ENCODE measurements at places on chromosomes 2 and 18.
A peak's percentile ranks its signal among the peaks of the same experiment; 100 is the strongest.

DNA sequence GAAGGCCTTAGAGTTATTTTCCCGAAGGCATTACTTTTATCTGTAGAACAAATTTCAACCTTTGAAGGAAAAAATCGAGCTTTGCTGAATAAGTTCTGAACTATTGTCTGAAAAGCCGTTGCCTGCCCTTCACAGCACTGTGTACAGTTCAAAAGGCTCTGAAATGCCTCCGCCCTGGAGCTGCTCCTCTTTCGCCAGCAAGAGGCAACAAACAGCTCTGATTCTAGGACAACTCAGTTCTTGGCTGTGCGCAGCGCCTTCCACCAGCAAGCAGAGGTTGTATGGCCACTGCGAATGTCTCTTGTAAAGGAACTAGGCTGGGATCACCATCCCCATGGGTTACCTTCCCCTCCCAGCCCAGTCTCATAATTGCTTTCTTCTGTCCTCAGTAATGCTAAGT lies 308.5 kb downstream of the GBX2 start:
- DNase-seq: no peak

DNA sequence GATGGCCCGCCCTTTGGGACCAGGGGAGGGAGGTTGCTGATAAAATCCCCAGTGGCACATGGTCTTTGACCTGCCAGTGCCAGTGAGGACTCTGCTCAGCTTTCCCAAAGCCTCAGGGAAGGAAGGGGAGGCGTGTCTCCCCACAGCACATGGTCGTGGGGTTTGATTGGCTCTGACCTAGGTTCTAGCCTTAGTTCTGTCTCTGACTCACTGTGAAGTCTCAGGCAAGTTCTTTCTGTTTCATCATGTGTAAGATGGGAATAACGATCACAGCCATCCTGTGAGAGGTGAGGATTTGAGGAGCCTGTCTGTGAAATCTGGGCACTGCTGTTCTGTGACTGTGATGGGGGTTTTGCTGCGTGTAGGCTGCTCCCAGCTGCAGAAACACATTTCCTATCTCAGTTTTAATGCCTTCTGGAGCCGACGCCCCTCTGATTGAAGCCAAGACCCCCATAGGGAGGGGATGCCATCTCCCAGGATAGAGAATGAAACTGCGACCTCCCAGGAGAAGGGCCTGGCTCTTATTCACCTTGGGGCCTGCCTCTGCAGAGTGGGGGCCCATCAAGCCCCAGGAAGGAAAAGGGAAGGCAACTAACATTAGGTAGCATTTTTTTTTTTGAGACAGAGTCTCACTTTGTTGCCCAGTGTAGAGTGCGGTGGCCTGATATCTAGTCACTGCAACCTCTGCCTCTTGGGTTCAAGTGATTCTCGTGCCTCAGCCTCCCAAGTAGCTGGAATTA lies 84.0 kb downstream of the DDX1 start:
- no peak for DNase-seq

- no peak for DNase-seq
Observed at GRCh38 chr18:41870191-41870590, 84.8 kb upstream of the PIK3C3 start.

DNA sequence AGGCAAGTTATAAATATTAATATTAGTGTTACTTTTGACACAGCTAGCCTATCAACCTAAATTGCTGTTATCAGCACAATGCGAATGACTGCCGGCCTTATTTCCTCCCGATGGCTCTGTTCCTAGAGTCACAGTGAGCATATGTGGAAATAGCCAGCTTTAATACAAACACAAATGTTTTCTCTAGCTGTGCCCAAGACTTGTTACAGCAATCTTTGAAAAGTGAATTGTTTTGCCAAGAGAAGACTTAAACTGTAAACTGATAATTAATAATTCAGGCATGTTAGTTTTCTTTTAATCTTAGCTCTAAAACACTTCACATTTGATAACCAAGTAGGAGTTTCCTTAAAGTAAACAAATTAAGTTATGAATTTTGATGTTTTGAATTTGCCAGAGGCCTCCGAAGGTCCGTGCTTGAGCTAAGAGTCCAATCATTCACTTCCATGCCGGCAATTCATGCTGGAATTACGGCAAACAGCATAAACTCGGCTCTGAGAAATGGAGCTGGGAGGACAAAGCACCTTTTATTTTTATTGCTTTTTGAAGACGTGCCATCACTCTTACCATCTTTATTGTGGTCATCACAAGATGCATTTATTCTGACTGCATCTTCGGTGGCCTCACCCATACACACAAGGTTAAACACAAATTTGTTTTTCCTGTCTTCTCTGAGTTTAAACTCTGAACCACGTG lies 184.5 kb upstream of the CWC22 start:
- no peak for DNase-seq

DNA sequence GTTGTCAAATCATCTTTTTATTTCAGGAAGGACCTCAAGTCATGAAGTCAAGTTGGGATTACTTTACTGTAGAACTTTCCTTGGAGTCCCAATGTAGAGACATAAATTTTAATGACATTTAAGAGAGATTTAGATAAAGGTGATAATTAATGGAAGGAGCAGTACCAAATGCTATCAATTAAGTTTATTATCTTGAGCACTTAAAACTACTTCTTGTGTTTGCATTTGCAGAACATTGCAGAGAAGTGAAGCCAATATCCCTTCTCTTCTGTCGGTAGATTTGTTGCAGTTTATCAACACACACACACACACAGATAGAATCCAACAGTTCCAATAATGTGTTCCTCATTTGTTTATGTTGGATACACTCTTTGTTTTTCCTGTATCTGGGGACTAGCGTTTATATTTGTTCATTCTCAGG lies 570.7 kb downstream of the EPHA4 start:
- DNase-seq: no peak

- DNase-seq: no peak
Observed at GRCh38 chr2:883260-883802, 67.3 kb upstream of the SNTG2 start.

DNA sequence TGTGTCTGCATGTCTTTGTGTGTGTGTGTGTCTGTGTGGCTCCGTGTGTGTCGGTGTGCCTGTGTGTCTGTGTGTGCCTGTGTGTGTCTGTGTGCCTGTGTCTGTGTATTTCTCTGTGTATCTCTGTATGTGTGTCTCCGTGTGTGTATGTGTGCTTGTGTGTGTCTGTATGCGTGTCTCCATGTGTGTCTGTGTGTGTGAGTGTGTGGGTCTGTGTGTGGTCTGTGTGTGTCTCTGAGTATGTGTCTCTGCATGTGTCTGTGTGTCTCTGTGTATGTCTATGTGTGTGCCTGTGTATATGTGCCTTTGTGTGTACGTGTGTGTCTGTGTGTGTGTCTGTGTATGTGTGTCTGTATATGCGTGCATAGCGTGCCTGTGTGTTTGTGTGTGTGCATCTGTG lies 45.2 kb downstream of the MYCN start:
- no peak for DNase-seq

- no peak for DNase-seq
Observed at GRCh38 chr2:105129722-105130232, 91.9 kb downstream of the MRPS9 start.

GRCh38 chr2:68282811-68283418 lies 30.6 kb upstream of the PPP3R1 start:
- DNase-seq: peak; percentile 24

DNA sequence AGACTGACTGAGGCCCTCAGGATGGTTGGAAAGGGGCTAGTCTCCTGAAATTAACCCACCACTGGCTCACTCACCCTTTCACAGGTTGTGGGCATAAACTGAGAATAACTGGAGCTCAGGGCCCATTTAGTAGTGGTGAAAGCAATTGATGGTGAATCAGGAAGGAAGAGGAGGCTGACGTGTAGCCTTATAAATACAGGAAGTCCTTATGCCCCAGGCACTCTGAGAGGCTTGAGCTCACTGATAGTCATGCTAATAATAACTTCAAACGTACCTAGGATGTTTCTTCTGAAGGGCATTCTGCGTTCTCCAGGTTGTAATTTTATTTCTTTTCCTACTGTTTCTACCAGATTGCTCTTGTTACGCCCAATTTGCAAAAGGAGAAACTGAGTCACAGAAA lies 328.4 kb downstream of the CLIP4 start:
- DNase-seq: no peak

GRCh38 chr18:76491473-76491775 lies 3.6 kb downstream of the ZNF516 start:
- DNase-seq: peak; percentile 37

GRCh38 chr2:9778012-9778411 lies 65.3 kb upstream of the TAF1B start:
- DNase-seq: no peak

DNA sequence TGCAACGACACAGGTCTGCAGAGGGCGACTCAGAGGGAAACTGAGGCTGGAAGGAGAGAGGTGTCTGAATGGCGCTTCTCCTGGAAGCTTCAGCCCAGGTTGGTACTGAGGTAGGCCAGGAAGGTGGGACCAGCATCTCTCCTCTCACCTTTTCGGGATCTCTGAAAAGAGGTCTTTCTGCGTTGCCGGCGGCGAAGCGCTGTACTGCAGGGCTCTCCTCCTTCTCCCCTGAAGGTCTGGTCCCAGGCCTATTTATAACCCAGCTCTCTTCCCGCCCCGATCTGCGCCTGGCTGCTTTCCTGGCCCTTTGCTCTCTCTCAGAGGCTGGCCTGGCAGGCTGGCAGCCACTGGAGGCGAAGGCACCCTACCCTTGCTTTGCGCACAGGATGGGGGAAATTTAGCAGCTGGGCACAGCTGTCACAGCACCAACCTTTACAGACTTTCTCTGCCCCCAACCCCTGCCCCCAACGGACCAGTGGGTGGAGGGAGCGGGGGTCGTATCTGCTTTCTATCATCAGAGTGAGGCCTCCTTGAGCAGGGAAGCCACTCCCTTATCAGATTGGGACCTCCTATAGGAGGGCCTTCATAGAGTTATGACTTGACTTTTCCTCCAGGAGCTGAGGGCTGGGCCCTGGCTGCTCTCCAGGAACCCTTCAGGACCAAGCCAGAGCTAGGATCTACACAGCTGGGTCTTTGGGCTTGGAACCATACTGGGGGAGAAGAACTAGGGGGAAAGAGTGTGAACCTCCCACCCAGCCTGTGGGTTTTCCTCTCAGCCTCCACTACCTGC lies 1.1 kb downstream of the DYSF start:
- no peak for DNase-seq

DNA sequence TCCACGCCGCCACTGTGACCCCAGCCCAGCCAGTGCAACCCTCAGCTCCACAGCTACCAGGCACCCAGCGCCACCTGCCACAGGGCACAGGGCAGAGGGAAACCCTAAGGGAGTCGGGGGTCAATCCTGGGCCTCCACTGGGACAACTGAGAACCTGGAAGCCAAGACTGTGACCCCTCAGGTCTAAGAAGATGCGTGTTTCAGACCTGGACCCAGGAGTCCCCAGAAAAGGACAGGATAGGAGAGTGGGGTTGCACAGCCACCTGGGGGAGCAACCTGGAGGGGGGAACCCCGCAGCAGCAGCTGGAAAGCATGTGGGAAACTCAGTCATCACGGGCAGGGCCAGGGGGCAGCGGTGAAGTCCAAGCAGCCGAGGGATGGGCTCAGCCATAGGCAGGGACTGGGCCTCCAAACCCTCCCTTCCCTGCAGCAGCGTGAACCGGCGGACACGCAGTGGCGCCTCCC lies 4.1 kb downstream of the ESPNL start:
- DNase-seq: no peak

DNA sequence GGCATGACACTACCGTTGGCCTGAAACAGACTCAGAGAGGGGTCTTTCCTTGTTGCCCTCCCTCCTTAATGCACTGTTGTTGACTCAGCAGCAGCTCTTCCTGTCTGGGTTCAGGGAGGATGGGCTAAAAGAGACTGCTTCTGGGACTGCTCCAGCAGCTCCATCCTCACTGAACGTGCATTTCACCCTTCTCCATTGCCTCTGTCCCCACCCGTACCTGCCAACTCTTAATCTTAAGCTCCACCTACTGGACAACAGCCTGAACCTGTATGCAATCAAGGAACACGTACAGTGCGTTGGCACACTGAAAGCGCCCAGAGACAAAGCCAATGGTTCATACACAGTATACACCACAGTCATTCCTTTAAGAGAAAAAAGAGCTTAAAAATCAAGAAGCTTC lies 230.8 kb upstream of the RAB6C start:
- DNase-seq: peak; percentile 51

GRCh38 chr18:39462436-39462835 lies 1896.8 kb upstream of the CELF4 start:
- no peak for DNase-seq

- no peak for DNase-seq
Observed at GRCh38 chr18:57943723-57944122, 100.3 kb upstream of the NEDD4L start.

DNA sequence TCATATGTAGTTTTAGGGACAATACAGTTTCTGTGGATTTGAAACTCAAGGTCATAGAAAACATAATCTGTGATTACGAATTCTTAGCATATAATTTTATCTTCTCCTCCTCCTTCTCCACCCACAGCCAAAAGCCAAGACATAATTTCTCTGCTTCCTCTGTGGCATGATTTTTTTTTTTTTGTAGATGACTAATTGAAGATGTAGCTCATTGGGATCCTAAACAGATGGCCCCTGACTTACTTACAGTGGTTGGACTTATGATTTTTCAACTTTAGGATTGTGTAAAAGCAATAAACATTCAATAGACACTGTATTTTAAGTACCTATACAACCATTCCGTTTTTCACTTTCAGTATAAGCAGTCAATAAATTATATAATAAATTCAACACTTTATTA lies 42.3 kb downstream of the FSIP2 start:
- DNase-seq: peak; percentile 3

GRCh38 chr2:158144914-158145625 lies 43.4 kb downstream of the UPP2 start:
- DNase-seq: no peak

GRCh38 chr18:79604913-79605880 lies 74.4 kb upstream of the CTDP1 start:
- DNase-seq: no peak

DNA sequence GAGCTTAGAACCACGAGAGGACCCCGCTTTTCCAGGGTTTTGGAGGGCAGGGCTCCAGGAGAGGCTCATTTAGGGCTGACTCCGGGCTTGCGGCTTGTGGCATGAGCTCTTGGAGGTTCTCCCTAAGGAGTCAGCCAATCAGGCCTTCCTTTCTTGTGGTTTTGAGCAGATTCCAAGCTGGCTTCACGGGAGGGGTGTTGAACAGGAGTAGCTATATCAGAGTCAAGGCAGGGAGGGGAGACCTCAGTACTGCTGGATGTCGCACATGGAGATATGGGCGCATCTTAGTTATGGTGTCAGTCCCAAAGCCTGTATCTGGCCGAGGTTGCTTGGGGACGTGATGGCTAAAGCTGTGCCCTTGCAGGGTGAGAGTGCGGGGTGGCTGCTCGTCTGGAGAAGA lies 98.6 kb downstream of the AGAP1 start:
- DNase-seq: no peak
